Stimulated activated CD8-positive, alpha-beta memory T cell treated with anti-CD3 and anti-CD28 coated beads, Interleukin-15, amount 100 ng/mL, for 24 hours (primary cell): ENCODE measurements at places on chromosomes 3 and 15.

- no peak for DNase-seq
Measured at GRCh38 chr3:111619833-111620232, 24.7 kb upstream of the ZBED2 start.

GRCh38 chr3:8279476-8279875 is 222.1 kb upstream of the LMCD1 start:
- DNase-seq: no peak

GRCh38 chr15:100308608-100309007 is 33.2 kb downstream of the ADAMTS17 start:
- DNase-seq: no peak

- no peak for DNase-seq
Measured at GRCh38 chr3:31777887-31778286, 203.2 kb downstream of the OSBPL10 start.
